Muscle of leg (tissue), 16 donors: ENCODE measurements at places on chromosomes 3 and 15.

DNA sequence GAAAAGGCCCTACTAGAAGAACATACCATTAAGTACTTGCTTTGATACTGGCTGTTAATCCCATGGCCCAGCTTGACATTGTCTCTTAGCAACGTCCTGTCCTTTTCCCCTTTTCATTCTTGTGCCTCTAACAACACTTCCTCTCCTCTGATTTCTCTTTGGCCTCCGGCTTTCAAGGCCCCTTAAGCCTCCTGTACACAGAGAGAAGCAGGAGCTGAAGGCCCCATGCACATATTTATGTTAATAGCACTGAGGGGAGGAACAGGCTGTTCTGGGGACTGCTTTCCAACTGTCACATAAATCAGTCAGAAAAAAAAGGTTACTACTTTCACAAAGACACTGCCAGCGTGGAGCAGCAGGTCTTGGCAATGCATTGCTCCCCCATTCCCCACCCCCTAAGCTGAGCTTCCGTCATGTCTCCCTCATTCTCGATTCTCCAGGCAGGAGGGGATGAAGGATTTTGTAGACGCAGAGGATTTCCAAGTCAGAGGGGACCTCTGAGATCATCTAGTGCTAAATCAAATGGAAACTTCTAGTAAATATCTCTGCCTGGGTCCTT lies 257.4 kb upstream of the ADAMTS9 start:
- DNase-seq = peak; percentile 93

DNA sequence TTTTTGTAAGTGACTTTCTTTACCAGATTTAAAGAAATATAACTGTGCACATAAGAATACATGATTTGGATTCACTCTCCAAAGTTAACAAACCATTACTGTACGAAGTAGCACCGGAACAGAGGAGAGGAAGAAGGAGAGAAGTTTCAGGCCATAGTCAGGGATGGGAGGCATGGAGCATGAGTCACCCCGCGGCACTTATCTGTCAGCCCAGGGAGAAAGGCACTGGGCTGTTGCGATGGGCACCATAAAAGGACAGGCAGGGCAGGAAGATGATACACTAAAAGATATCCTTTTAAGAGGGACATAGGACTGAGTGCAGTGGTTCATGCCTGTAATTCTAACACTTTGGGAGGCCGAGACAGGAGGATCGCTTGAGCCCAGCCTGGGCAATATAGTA lies 37.0 kb downstream of the TTC23 start:
- DNase-seq = no peak

DNA sequence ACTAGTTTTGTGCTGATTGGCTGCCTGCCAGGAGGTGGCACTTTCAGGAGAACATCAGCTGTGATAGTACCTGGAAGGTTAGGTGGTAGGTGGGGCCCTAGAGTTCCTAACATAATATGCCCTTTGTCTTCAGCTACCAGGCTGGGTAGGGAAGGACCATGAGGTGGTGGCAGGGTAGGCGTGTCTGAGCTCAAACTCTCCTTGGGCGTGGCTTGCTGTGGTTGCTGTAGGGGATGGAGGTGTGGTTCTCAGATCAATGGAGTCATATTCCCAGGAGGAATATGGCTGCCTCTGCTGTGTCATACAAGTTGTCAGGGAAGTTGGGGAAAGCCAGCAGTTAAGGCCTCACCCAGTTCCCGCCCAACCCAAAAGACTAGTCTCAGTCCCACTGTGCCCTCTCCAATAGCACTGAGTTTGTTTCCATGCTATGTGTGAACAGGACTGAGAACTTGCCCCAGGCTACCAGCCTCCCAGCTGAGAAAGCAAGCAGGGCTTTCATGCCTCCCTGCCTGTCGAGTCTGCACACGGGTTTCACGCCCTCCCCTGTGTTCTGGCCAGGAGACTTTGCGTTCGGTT lies 107.7 kb downstream of the CHCHD4 start:
- DNase-seq = no peak

- no peak for DNase-seq
These were observed 132.6 kb downstream of the RAB11A start for GRCh38 chr15:66001717-66002426.

DNA sequence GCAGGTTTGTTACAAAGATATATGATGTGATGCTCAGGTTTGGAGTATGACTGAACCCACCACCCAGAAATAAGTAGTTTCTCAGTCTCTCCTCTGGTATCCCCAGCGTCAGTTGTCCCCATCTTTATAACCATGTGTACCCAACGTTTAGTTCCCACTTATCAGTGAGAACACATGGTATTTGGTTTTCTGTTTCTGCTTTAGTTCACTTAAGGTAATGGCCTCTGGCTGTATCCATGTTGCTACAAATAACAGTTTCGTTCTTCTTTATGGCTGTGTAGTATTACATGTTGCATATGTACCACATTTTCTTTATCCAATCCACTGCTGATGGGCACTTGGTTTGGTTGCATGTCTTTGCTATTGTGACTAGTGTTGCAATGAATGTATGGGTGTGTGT lies 132.3 kb downstream of the LMLN start:
- no peak for DNase-seq

DNA sequence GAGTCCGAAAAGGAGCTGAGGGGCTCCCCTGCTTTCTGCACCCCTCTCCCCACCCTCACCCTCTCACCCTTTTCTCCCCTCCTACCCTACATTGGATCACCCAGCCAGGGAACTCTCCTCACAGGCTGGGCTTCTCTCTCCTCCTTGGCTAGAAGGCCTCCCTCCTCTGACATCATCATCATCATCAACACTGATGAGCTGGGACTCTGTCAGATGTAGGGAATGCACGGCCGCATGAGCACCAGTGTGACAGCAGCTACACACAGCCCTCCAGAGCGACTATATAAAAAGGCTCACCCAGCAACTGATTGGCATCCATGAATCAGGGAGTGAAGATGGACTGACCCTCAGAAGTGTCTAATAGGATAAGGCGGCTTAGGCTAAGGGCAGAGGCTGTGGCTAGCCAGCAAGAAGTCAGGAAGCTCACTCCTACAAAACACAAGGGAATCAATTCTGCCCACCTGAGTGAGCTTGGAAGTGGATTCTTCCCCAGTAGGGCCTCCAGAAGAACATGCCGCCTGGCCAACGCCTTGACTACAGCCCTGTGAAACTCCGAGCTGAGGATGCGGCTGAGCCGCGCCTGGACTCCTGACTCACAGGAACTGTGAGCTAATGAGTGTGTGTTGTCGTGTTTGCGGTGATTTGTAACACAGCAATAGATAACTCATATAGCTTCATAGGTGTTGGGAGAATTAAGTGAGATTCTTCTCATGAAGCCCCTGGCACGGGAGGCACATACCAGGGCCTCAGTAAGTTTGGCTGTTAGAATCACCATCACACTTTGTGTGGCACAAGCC lies 147.6 kb downstream of the FAM43A start:
- DNase-seq = no peak

- no peak for DNase-seq
These were observed 30.1 kb downstream of the TOMM70 start for GRCh38 chr3:100370756-100371155.

DNA sequence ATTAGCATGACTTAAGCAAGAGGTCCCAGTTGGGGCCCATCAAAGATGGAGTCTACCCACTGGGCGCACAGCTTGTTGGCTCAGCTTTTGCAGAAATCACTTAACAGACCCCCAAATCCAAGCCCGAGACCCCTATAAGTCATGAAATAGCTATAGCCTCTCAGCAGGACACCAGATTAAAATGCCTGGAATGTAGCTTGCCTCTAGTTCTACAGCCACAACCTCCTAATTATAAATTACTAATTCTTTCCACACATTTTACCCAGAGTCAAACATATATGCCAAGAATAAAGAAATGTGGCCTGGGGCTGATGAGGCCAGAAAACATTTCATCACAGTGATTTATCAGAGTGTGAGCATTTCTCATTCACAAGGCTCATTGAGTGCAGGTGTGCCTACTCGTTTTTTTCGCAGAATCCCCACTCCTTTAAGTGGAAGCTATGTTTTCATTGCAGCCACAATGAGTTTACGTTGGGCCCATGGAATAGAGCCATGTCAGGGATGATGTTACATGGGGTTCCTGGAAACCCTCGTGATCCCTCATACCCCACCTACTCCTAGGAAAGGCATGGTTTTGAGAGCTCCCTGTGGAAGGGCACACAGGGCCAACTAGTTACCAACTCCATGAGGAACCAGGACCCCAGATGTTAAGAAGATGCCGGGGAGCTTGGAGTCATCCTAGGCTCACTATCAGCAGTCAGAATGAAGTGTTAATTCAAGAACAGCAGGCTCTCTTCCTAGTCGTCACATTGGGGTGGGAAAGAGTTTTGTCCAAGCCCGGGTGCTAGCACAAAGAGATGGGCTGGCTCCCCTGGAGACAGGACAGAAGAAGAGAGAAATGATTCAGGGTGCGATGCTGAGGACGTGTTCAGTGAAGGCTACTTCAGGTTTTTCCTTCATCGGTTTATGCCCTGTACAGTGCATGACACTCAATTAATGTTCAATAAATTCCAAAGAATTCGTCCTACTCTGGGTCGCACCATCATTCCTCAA lies 90.2 kb upstream of the ABHD17C start:
- DNase-seq = no peak

- DNase-seq = peak; percentile 81
These were observed 82.4 kb downstream of the WWTR1 start for GRCh38 chr3:149575213-149575960.

GRCh38 chr3:175068587-175068986 lies 209.5 kb downstream of the NAALADL2 start:
- no peak for DNase-seq

GRCh38 chr3:159448902-159449301 lies 539.7 kb upstream of the IL12A start:
- DNase-seq = no peak

GRCh38 chr15:40695469-40695890 lies 506 bp downstream of the RAD51 start:
- DNase-seq = peak; percentile 33

DNA sequence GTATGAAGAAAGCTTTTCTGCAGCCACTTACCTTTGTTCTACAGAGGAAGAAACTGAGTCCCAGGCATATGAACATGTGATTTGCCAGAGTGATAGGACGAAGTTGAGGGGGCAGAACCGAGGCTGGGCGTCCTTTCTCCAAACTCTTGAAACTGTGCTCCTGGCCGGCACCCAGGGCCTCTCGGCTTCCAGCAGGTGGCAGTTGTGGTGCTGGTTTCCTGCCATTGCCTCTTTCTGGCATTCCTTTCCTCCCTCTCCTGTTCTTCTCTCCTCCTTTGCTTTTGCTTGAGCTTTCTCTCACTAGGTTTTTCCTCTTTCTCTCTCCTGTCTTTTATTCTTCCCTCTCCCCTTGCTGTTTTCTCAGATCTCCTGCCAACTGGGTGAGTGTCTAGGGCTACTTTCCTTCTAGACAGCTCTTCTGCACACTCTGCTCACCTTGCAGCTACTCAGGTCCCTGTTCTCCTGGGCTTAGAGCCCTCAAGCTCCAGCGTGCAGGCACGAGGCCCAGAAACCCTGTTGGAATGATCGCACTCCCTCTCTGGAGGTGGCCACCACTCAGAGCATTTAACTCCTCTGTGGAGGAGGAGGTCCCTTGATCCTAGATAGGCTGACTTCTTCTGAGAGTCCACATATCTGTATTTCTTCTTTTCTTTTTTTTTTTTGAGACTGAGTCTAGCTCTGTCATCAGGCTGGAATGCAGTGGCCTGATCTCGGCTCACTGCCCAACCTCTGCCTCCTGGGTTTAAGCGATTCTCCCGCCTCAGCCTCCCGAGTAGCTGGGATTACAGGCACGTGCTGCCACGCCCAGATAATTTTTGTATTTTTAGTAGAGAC lies 26.2 kb downstream of the TRAK1 start:
- DNase-seq = peak; percentile 53

DNA sequence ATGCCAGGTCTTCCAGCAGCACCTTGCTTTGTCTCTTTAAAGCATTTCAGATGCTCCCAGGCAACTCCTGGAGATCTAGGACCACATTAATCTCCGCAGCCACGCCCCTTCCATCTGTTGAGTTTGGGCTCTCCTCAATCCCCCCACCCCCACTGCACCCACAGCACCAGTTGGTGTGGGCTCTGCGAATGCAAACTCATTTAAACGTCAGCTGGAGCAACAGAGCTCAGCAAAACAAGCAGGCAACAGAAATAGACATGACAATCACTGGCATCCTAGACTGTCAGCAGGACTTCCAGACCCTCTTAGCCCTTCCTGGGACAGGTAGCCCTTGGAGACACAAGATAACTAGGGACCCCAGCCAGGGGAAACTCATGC lies 106.9 kb downstream of the LSM3 start:
- DNase-seq = peak; percentile 77

DNA sequence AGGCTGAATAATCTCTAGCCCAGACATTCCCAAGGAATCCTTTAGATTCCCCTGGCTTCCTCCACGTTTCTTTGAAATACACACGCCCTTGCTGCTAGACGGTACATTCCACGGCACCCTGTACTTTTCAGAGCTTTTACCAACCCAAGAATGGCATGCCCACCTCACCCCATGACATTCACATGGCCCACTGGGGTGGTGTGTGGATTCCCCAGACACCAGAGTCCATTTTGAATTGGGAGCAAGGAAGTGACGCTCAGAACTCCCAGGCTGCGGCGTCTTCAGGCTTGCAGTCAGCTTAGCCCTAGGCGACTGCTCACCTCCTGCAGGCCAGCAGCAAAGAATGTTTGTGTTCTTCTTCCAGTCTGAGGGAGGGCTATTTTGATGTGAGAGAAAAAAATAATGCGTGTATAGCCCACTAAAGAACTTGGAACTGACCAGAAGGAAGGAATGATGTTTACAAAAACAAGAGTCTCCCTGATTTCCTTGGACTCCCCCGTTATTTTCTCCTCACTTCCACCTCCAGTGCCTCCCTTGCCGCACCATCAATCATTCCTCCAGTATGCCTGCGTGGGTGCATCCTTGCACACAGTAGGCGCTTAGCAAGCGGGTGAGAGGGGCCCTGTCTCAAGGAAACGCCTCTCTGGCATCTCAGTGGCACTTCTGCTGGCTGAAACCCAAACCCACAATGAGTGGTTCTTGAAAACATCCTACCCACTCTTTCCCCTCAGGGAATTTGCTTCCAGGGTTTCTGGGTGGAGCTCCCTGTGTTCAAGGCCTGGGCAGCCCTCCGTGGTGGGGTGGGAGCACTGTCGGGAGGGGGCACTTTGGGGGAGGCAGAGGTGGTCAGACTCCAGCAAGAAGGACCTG lies 59.9 kb downstream of the SMAD6 start:
- DNase-seq = no peak

- no peak for DNase-seq
These were observed 872.9 kb downstream of the NAALADL2 start for GRCh38 chr3:175732017-175732416.

GRCh38 chr15:79496838-79497237 lies 64.7 kb downstream of the MINAR1 start:
- DNase-seq = no peak

DNA sequence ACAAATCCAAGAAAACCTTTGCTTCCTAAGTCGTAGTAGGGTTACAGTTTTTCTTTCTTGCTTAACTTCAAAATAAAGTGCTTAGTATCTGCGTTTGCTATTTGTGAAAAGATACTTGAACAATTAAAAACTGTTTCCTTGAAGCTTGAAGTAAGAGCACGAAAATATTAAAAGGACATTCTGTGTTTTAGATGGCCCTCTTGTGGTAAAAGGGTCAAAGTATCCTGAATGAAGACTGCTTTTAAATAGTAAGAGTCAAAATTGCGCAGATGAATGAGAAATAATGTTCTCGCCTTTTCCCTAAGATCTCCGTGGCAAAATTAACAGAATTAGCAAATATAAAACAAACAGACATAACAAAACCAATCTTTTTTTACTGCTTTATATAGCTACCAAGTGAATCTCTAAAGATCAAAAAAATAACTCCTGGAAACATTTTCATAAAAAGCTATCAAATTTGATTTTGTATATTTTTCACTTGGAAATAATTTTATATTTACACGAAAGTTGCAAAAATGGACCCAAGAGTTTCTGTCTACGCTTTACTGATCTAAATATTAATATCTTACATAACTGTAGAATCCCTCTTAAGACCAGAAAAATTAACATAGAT lies 175.4 kb downstream of the MBNL1 start:
- DNase-seq = peak; percentile 81

GRCh38 chr3:174046311-174046710 lies 648.8 kb downstream of the NLGN1 start:
- no peak for DNase-seq
